Activated naive CD4-positive, alpha-beta T cell treated with anti-CD3 and anti-CD28 coated beads, Interleukin-2, amount 10 ng/mL, durations not matched to agents 7 days and 5 days (primary cell): ENCODE measurements at places on chromosomes 6 and 20.
A peak's percentile ranks its signal among the peaks of the same experiment; 100 is the strongest.

DNA sequence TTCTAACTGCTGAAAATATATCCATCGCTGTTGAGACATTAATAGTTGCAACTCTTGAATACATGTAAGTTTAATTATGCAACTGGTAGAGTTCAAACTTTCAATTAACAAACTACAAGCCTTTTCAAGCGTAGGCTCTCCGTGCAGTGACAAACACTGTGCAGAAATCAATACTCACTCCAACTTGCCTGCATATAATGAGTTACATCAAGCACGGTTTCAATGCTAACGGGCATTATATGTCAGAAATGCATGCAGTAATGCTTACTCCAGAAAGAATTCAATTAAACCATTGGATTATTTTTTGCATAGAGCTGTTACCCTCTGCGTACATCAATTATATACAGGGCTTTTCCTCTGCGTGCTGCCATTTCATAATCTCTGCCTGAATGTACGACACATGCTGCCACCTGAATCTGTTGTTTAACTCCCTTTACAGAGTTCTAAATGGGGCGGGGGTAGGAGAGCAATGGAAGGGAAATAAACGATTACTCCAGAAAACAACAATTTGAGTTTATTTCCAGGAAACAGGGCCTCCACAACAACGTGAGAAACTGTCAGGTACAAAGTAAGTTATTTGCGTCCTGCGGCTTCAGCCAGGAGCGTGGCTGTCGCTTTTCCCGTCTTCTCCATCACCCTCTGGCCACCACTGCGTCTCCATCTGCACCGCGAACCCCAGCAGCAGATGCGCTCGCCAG is 1.8 kb downstream of the PTPRK start:
- no peaks in the 10 kb centered on the region for H3K36me3 ChIP-seq
- peak overlapping the region; percentile 89 for H3K4me3 ChIP-seq
- no peak for DNase-seq
- peaks cover 19% of the 10 kb centered on the region for H3K4me1 ChIP-seq
- H3K27me3 ChIP-seq = peaks cover 44% of the 10 kb centered on the region
- no peak overlapping the region for H3K27ac ChIP-seq

GRCh38 chr6:167148021-167148420 is 9.8 kb downstream of the GPR31 start:
- no peak overlapping the region for H3K4me3 ChIP-seq
- H3K27ac ChIP-seq = no peak overlapping the region
- DNase-seq = no peak

DNA sequence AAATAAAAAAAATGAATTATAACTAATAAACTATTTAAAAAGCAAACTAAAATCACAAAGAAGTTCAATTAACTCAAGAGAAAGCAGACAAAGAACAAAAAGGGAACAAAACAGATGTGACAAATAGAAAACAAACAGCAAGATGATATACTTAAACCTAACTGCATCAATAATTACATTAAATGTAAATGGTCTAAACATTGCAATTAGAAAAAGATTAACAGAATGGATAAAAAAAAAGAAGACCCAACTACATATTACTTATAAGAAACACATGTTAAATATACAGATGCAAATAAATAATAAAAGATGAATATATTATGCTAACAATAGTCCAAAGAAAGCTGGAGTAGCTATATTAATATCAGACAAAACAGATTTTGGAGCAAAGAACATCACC is 35.1 kb upstream of the RAB22A start:
- peaks cover 20% of the 10 kb centered on the region for H3K36me3 ChIP-seq
- H3K4me1 ChIP-seq = peaks cover 13% of the 10 kb centered on the region
- H3K4me3 ChIP-seq = no peak overlapping the region
- H3K27me3 ChIP-seq = no peaks in the 10 kb centered on the region

DNA sequence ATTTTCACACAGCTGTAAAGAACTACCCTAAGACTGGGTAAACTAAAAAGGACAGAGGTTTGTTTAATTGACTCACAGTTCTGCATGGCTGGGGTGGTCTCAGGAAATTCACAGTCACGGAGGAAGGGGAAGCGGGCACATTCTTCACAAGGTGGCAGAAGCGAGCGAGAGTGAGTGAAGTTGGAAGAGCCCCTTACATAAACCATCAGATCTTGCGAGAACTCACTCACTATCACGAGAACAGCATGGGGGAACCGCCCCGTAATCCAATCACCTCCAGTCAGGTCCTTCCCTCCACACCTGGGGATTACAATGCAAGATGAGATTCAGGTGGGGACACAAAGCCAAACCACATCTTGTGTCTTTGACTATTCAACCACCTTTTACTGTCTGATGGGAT is 700.5 kb downstream of the TENT5A start:
- no peaks in the 10 kb centered on the region for H3K27me3 ChIP-seq
- H3K4me3 ChIP-seq = no peak overlapping the region
- no peaks in the 10 kb centered on the region for H3K4me1 ChIP-seq
- H3K27ac ChIP-seq = no peak overlapping the region

- no peak overlapping the region for H3K4me3 ChIP-seq
- H3K27ac ChIP-seq = no peak overlapping the region
- peaks cover 11% of the 10 kb centered on the region for H3K27me3 ChIP-seq
- H3K4me1 ChIP-seq = peaks cover 3% of the 10 kb centered on the region
- no peaks in the 10 kb centered on the region for H3K36me3 ChIP-seq
These were observed 17.3 kb upstream of the ELOVL4 start for GRCh38 chr6:79964607-79965081.

- no peaks in the 10 kb centered on the region for H3K27me3 ChIP-seq
- no peak overlapping the region for H3K4me3 ChIP-seq
- peaks cover 14% of the 10 kb centered on the region for H3K36me3 ChIP-seq
- no peak for DNase-seq
- H3K4me1 ChIP-seq = no peaks in the 10 kb centered on the region
- H3K27ac ChIP-seq = no peak overlapping the region
These were observed 150.8 kb downstream of the ZMYND8 start for GRCh38 chr20:47205577-47206123.

DNA sequence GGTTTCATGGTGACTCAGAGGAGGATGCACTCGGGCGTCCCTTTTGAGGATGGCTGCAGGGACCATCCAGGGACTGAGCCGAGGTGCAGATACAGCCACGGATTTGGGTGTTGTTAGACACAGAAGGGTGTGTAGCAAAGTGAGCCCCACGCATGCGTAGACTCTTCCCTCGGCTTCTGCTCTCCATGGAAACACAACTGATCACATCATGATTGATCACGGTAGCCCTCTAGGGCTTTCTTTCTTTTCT is 606 bp upstream of the ULBP1 start:
- H3K27ac ChIP-seq = peak overlapping the region; percentile 70
- H3K4me3 ChIP-seq = peak overlapping the region; percentile 72
- peaks cover 99% of the 10 kb centered on the region for H3K27me3 ChIP-seq
- H3K36me3 ChIP-seq = no peaks in the 10 kb centered on the region
- peak; percentile 66 for DNase-seq
- H3K4me1 ChIP-seq = peaks cover 30% of the 10 kb centered on the region

DNA sequence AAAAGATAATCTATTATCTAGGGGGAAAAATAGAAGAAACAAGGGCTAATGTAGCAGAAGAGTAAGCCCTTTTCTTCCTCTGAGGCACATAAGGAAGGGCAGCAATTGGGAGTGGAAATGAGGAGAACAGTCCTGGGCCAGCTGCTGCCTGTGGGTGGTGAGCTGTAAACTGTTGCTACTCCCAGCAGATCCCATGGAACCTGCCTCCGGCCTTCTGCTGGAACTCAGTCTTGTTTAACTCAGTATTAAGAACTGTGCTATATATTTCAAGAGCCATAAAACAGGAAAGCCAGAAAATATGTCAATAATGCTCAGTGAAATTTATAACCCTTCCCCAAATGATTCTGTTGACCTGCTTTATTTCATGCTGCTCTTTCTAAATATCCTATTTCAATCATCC is 464.2 kb downstream of the COL12A1 start:
- no peaks in the 10 kb centered on the region for H3K36me3 ChIP-seq
- H3K27me3 ChIP-seq = no peaks in the 10 kb centered on the region

DNA sequence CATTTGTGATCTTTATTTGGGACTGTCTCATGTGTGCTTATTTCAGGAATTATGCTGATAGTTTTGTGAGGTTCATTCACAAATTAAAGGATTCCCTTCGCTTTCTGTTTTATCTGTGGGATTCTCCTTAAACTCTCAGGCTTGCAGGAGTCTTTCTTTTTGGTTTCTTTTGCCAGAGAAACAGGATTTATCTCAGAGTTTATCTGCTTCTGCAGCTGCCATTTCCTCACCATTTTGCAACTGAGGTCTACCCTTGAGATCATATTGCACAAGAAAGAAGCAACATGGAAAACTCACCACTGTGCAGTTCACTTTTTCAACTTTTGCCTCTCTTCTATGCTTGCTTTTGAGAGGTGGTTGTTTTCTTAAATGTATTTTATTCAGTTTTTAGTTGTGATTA is 201.0 kb downstream of the PRL start:
- no peaks in the 10 kb centered on the region for H3K36me3 ChIP-seq
- no peaks in the 10 kb centered on the region for H3K27me3 ChIP-seq
- H3K27ac ChIP-seq = no peak overlapping the region

DNA sequence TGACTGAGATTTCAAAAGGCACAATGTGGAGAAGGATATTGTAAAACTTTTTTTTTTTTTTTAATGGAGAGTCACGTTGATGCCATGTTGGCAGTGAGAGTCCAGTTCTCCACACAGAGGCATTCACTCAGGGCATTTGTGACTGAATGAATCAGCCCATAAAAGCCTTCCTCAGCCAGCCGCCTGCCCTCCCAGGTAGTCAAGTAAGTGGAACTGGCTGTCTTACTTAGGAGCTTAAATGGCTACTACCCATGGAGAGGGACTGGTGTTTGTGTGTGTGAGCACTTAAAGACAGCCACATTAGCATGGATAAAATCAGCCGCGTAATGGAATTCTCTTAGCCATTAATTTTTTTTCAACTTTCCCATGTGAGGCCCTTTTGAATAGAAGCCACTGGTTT is 12.6 kb downstream of the AAR2 start:
- H3K27me3 ChIP-seq = no peaks in the 10 kb centered on the region
- DNase-seq = no peak
- no peak overlapping the region for H3K27ac ChIP-seq
- no peaks in the 10 kb centered on the region for H3K4me1 ChIP-seq
- H3K36me3 ChIP-seq = peaks cover 49% of the 10 kb centered on the region
- no peak overlapping the region for H3K4me3 ChIP-seq

DNA sequence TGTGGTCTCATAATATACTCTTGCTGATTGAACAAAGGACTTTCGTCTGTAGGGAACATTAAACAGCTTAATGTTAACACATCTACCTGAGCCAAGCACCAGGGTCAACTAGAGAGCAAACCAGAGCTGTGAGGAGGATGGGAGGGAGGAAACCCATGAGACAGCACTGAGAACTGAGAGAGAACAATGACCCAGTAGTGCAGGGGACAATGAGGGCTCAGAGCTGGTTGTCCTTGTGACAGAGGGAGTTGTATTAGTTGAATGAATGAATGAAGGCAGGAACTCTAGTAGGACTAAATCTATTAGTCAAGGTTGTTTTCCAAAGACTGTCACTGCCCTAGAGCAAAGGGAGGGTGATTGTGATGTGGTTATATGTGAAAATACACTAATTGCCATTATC is 28.2 kb upstream of the GSTA4 start:
- no peaks in the 10 kb centered on the region for H3K4me1 ChIP-seq
- no peak overlapping the region for H3K27ac ChIP-seq
- H3K27me3 ChIP-seq = no peaks in the 10 kb centered on the region

DNA sequence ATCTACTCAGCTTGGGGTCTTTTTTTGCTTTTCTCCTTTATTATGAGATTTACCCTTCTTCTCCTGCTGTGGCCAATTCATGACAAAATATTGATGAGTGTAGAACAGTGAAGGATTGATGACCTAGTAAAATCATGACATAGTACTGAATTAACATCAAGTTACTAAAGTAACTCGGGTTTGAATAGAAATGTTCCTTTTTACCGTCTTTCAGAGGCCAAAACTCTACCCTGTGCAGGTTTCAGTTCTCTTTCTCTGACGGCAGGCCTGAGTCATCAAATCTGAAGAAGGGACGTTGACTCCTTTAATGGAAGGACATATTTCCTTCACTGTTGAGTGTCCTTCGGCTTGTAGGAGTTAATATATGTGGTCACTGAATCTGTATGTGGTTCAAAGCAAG is 80.7 kb downstream of the RREB1 start:
- H3K27ac ChIP-seq = no peak overlapping the region
- no peaks in the 10 kb centered on the region for H3K4me1 ChIP-seq
- DNase-seq = no peak
- no peaks in the 10 kb centered on the region for H3K27me3 ChIP-seq
- H3K36me3 ChIP-seq = peaks cover 65% of the 10 kb centered on the region

DNA sequence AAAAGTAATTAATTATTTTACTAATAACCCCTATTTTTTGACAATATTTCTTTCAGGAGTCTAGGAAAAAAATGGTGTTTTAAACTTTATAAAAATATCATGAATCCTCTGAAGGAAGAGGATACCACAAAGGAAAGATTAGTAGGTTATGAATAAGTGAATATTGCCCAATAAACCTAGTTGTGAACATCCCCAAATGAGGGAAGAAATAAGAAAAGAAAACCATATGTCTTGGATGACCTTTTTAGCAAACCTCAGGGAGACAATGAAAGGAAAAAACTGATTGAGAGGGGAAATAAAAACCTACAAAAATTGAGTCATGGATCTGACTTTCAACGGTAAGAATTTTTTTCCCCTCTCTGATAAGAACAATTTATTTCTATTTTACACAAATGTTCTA is 34.4 kb downstream of the TENT5A start:
- no peak overlapping the region for H3K4me3 ChIP-seq
- H3K27me3 ChIP-seq = no peaks in the 10 kb centered on the region
- no peak for DNase-seq

- peaks cover 61% of the 10 kb centered on the region for H3K4me1 ChIP-seq
- H3K27me3 ChIP-seq = no peaks in the 10 kb centered on the region
- DNase-seq = no peak
- peak overlapping the region; percentile 69 for H3K4me3 ChIP-seq
- H3K36me3 ChIP-seq = peaks cover 31% of the 10 kb centered on the region
These were observed 198.7 kb downstream of the GMPR start for GRCh38 chr6:16437095-16437494.

GRCh38 chr6:81376745-81377144 is 375.7 kb downstream of the TENT5A start:
- H3K27ac ChIP-seq = no peak overlapping the region
- H3K4me1 ChIP-seq = no peaks in the 10 kb centered on the region
- H3K4me3 ChIP-seq = no peak overlapping the region
- no peaks in the 10 kb centered on the region for H3K27me3 ChIP-seq
- H3K36me3 ChIP-seq = no peaks in the 10 kb centered on the region

DNA sequence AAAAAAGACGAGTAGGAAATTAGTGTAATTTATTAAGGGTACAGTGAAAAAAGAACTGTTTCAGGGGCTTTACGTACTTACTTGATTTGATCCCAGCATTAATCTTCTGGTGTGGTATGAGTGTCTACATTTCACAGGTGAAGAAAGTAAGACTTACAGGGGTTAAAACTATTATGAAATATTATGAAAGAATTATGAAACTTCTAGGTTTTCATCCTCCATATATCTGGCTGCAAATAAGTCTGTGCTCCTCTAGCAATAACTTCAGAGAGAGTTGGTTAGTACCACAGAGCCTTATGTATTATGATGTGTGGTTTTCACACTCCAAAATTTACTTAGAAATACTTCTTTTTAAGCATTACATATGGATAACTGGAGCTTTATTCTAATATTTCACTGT is 41.9 kb downstream of the ZFAND3 start:
- no peaks in the 10 kb centered on the region for H3K27me3 ChIP-seq
- no peaks in the 10 kb centered on the region for H3K36me3 ChIP-seq
- no peak for DNase-seq
- H3K27ac ChIP-seq = no peak overlapping the region
- H3K4me1 ChIP-seq = peaks cover 14% of the 10 kb centered on the region

GRCh38 chr20:55667955-55668354 is 337.4 kb downstream of the CBLN4 start:
- no peaks in the 10 kb centered on the region for H3K36me3 ChIP-seq
- no peak overlapping the region for H3K4me3 ChIP-seq
- H3K27ac ChIP-seq = no peak overlapping the region
- no peak for DNase-seq
- no peaks in the 10 kb centered on the region for H3K4me1 ChIP-seq
